ENCODE measurements at places on chromosomes 2 and 18.

DNA sequence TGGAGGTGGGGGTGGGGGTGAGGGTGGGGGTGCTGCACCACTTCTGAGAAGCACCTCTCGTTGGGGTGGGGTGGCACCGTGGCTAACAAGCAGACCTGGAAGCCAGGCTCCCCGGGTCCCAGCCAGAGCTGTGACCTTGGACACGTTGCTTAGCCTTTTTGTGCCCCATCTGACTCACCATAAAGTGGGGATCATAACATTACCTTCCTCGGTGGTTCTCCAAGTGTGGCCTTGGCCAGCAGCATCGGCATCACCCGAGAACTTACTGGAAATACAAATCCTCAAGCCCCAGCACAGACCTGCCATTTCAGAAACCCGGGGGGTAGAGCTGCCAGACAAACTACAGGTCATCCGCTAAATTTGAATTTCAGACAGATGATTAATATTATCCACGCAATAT lies 58.7 kb upstream of the SLC66A3 start:
- no peak for DNase-seq

DNA sequence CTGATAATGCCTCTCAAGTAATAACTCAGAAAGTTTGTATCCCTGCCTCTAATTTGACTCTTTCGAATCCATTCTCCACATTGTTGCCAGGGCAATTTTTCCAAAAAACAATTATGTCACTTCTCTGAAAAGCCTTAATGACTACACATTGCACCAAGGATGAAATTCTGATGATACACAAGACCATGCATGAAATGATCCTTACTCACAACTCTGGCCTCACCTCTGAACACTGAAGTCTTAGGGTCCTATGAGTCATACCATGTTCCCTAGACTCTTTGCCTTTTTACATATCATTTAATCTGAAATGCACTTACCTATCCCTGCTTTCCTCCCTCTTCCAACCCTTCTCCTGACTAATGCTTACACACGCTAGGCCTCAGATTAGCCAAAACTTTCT lies 51.0 kb downstream of the WDPCP start:
- no peak for DNase-seq

DNA sequence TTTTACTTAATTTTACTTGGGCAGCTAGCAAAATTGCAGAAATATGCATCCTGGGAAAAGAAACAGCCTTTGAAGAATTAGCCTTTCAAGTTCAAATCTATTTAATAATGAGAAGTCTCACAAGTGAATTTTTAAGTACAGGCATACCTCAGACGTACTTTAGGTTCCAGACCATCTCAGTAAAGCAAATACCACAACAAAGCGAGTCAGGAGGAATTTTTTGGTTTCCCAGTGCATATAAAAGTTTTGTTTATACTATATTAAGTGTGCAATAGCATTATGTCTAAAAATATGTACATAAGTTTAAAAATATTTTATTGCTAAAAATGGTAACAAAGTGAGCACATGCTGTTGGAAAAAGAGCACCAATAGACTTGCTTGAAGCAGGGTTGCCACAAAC lies 50.8 kb upstream of the TWSG1 start:
- DNase-seq, result no peak

GRCh38 chr18:11669271-11669947 lies 19.7 kb upstream of the GNAL start:
- DNase-seq, result no peak
